ENCODE measurements at places on chromosomes 4 and X. TPM values are rescaled to one million over a fixed set of nuclear protein-coding genes. Genes with fewer than 3 reads are reported as not detected.

The SSX4 gene
- not detected for total RNA-seq

The STS gene
- total RNA-seq: 1.2 TPM

The PCDH10 gene
- not detected for total RNA-seq

The GSTCD gene
- total RNA-seq: 20.9 TPM

The ADH1B gene
- not detected for total RNA-seq

The FAM241A gene
- total RNA-seq: 7.1 TPM

The MAGEH1 gene
- 17.3 TPM for total RNA-seq

The SOWAHD gene
- 0.21 TPM for total RNA-seq

The PORCN gene
- total RNA-seq: 13.6 TPM

The CENPI gene
- 11.4 TPM for total RNA-seq

The SPANXB1 gene
- not detected for total RNA-seq

The SLC7A11 gene
- total RNA-seq: 2.7 TPM

GRCh38 chr4:129369361-129370010, 273.5 kb downstream of the C4orf33 start:
- no peak overlapping the region for H3K4me3 ChIP-seq
- H3K27me3 ChIP-seq: peaks cover 5% of the 10 kb centered on the region
- H3K27ac ChIP-seq: no peak overlapping the region
- H3K4me1 ChIP-seq: no peaks in the 10 kb centered on the region
- no peaks in the 10 kb centered on the region for H3K36me3 ChIP-seq
- no peak for DNase-seq

DNA sequence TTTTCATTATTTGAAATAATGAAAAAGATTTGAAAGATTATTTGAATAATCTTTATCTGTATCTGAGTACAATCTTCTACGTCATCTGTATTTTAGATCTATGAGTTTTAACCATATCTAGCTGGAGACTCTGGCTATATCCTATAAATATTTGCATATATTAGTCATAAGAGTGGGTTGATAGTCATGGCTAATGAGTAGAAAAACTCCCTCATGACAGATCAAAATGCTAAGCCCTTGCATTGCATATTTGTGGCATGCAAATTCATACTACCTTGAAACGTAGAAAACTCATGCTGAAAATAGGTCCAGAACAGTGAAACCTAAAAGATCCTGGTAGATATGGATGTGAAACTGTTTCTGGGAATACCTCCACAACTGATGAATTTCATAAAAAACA, 291.3 kb downstream of the GALNTL6 start:
- no peak overlapping the region for H3K27ac ChIP-seq
- H3K4me3 ChIP-seq: no peak overlapping the region
- DNase-seq: no peak
- no peaks in the 10 kb centered on the region for H3K4me1 ChIP-seq

GRCh38 chr4:33386764-33387163, 2666.6 kb downstream of the PCDH7 start:
- H3K27me3 ChIP-seq: no peaks in the 10 kb centered on the region
- DNase-seq: no peak
- H3K27ac ChIP-seq: no peak overlapping the region
- H3K4me1 ChIP-seq: no peaks in the 10 kb centered on the region
- no peaks in the 10 kb centered on the region for H3K36me3 ChIP-seq
- no peak overlapping the region for H3K4me3 ChIP-seq

DNA sequence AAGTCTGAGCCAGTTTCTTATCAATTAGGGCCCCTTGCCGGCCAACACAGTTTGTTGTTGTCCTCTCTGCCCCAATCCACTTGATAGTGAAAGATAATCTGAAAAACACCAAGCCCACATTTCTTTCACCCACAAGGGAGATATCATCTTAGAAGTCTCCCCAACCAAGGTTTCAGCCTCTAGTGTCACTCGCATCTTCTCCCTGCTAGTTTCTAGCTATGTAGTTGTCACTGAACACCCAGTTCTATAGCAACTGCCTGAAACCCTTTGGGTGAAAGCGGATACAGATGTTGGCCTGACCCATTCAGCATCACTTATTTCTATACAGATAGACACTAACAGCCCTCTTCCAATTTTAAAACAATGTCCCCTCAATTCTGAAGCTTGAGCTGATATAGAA, 116.3 kb downstream of the BMP15 start:
- DNase-seq: no peak
- no peak overlapping the region for H3K27ac ChIP-seq
- H3K4me3 ChIP-seq: no peak overlapping the region
- peaks cover 3% of the 10 kb centered on the region for H3K27me3 ChIP-seq

- no peak overlapping the region for H3K27ac ChIP-seq
- H3K4me3 ChIP-seq: peak overlapping the region; percentile 8
- H3K4me1 ChIP-seq: peaks cover 14% of the 10 kb centered on the region
- DNase-seq: no peak
- peaks cover 11% of the 10 kb centered on the region for H3K36me3 ChIP-seq
These were observed 716 bp upstream of the SLC38A5 start for GRCh38 chrX:48470833-48471118.

DNA sequence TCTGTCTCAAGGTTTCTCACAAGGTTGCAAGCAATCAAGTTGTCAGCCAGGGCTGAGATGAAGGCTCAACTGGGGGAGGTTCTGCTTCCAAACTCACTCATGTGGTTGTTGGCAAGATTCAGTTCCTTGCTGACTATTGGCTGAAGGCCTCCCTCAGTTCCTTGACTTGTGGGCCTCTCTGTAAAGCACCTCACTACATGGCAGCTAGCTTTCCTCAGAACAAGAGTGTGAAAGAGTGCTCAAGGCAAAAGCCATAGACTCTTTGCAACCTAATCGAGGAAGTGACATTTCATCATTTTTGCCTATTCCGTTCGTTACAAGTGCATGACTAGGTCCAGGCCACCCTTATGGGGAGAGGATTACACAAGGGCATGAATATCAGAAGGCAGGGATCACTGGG, 52.0 kb downstream of the CXorf58 start:
- H3K4me1 ChIP-seq: peaks cover 8% of the 10 kb centered on the region
- peak overlapping the region; percentile 67 for H3K27ac ChIP-seq
- H3K36me3 ChIP-seq: no peaks in the 10 kb centered on the region
- no peak overlapping the region for H3K4me3 ChIP-seq

DNA sequence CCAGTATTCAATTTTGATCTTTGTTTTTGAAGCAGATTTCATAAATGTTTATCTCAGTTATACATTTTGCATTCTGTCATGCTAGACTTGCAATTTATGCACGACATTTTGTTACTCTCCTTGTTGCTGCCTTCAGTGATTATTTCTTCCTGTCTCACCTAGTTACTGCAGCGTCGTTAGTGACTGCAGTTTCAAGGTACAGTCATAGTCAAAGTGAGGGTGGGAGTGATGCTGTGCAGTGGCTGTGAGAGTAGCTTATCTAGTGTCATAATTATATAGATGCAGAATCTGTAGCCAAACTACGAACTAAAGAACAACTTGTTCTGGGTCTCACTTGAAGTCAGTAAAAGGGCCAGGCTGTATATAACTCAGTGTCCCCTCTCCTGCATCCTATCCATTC, 69.8 kb downstream of the GPR101 start:
- no peak overlapping the region for H3K27ac ChIP-seq
- H3K4me3 ChIP-seq: no peak overlapping the region
- H3K36me3 ChIP-seq: peaks cover 2% of the 10 kb centered on the region
- peaks cover 21% of the 10 kb centered on the region for H3K4me1 ChIP-seq
- no peaks in the 10 kb centered on the region for H3K27me3 ChIP-seq

- peaks cover 56% of the 10 kb centered on the region for H3K27me3 ChIP-seq
- H3K36me3 ChIP-seq: no peaks in the 10 kb centered on the region
- no peak for DNase-seq
These were observed 61.1 kb downstream of the FBXO8 start for GRCh38 chr4:174222266-174222872.

DNA sequence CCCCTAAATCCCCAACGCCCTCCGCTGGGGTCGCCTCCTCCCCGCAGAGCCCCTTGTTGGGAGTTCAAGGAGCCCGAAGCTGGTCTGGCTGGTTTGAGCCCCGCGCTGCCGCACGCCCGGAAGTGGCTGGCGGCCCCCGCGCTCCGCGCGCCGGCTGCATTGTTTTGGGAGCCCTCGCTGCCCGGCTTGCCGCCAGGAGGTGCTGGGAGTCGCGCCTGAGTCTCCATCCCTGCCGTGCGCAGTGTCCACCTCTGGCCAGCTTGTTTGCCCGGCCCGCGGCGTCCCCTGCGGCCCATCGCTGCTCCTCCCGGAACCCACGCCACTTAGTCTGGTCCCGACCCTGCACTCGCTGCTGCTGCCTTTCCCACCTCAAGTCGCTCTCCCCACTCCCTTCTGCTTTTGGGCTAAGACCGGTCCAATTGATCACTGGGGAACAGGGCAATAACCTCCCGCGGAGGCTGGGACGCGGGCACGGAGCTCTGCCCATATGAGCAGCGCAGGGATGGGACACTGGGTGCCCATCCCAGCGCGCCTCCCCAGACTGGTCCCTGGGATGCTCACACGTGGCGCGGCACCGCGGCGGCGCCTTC, 2.2 kb upstream of the SFRP2 start:
- no peaks in the 10 kb centered on the region for H3K36me3 ChIP-seq
- peak overlapping the region; percentile 61 for H3K27ac ChIP-seq
- peaks cover 20% of the 10 kb centered on the region for H3K4me1 ChIP-seq
- DNase-seq: no peak
- peak overlapping the region; percentile 64 for H3K4me3 ChIP-seq
- peaks cover 88% of the 10 kb centered on the region for H3K27me3 ChIP-seq

GRCh38 chr4:10024303-10024702, 3.0 kb upstream of the SLC2A9 start:
- H3K27ac ChIP-seq: no peak overlapping the region
- no peak overlapping the region for H3K4me3 ChIP-seq
- no peak for DNase-seq
- H3K4me1 ChIP-seq: peaks cover 5% of the 10 kb centered on the region
- peaks cover 11% of the 10 kb centered on the region for H3K27me3 ChIP-seq
- H3K36me3 ChIP-seq: no peaks in the 10 kb centered on the region

DNA sequence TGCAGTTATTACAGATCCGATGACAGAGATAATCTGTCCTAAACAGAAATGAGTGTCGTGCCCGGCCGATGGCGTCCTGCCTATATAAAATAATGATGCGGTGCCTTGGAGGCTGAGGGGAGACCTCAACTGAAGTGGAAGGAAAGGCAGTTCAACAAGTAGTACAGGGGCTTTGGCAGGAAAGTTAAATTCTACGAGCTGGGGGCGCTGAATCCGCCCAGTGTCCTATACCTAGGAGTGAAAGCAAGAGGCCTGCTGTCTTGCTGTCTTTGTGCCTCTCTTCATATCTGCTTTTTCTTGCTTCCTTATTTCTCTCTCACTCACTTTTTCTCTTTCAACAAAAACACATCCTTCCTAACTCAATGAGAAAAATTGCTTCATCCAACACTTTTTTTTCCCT, 82.2 kb upstream of the PRPS2 start:
- no peaks in the 10 kb centered on the region for H3K27me3 ChIP-seq
- DNase-seq: no peak
- no peak overlapping the region for H3K27ac ChIP-seq
- H3K36me3 ChIP-seq: no peaks in the 10 kb centered on the region

- H3K4me1 ChIP-seq: peaks cover 4% of the 10 kb centered on the region
- DNase-seq: no peak
- H3K27me3 ChIP-seq: peaks cover 18% of the 10 kb centered on the region
- H3K36me3 ChIP-seq: no peaks in the 10 kb centered on the region
- H3K27ac ChIP-seq: peak within 1 kb of the TSS; percentile 29
- H3K4me3 ChIP-seq: peak within 1 kb of the TSS; percentile 73
These were observed at the start of gene SMIM10L2A for GRCh38 chrX:135421932-135422809. Gene SMIM10L2A (plus strand): TSS chrX:135421944. CDS start chrX:135422132, 188 bp downstream.

DNA sequence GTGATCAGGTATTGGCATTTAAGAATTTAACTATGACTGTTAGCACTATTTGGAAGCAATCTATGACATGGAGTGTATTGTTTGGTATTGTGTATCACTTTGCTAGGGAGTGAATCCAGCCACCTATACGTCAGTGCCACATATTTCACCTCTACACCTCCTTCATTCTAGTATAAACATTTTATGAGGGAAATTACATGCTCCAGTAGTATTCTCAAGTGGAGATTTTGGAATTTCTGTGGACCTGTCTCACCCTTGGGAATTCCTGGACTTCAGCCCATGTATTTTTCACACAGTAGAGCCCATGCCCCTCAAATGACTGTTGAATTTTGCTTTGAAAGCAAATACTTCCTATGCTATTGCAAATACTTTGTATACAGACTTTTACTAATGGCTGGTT, 11.3 kb downstream of the BST1 start:
- no peak overlapping the region for H3K27ac ChIP-seq
- no peak overlapping the region for H3K4me3 ChIP-seq
- H3K36me3 ChIP-seq: no peaks in the 10 kb centered on the region
- H3K4me1 ChIP-seq: no peaks in the 10 kb centered on the region

DNA sequence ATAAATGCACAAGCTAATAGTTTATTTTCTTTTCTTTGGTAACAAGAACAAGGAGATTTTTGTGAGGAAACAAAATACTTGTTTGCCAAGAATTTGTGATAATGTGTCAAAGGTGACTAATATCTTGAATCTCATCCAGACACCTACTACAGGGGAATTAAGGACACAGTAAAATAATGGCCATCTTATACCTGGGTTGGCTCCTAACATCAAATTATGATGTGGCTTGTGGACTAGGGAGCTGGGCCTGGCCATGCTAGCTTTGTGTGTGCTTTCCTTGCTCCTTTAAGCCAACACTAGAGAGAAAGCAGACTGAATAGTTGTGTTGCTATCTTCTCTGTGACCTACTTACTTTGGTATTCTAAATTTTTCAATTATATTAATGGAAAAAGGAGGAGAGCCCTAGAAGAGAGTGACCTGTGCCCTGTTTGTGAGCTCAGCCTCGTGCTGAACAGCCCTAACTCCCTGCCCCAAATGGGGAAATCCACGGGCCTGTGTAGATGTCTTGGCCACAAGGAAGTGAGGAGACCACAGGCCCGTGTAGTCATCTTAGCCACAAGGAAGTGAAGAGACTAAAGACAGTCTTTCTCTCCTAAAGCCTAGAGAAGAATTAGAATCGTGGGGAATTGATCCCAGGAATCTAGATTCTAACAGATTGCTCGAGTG, 23.3 kb downstream of the ARHGAP24 start:
- H3K27me3 ChIP-seq: no peaks in the 10 kb centered on the region
- H3K36me3 ChIP-seq: no peaks in the 10 kb centered on the region
- no peaks in the 10 kb centered on the region for H3K4me1 ChIP-seq
- H3K4me3 ChIP-seq: no peak overlapping the region

GRCh38 chr4:46392421-46392820, 2.5 kb upstream of the GABRA2 start:
- peaks cover 28% of the 10 kb centered on the region for H3K27me3 ChIP-seq
- no peak overlapping the region for H3K4me3 ChIP-seq
- DNase-seq: no peak
- no peaks in the 10 kb centered on the region for H3K36me3 ChIP-seq

DNA sequence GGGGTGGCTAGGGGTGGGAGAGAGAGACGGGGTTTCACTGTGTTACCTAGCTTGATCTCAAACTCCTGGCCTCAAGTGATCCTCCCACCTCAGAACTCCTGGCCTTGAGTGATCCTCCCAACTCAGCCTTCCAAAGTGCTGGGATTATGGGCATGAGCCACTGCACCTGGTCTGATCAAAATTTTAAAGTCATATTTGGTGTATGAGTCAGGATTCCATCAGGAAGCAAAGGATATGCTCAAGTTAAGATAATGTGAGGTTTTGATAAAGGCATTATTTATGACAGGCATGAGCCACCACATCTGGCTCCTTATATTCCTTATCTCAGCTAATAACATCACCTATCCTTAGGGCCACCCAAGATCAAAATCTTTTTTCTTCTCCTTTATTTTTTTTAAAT, 182.0 kb downstream of the SLC4A4 start:
- no peak overlapping the region for H3K4me3 ChIP-seq
- H3K27ac ChIP-seq: no peak overlapping the region
- no peak for DNase-seq
- no peaks in the 10 kb centered on the region for H3K27me3 ChIP-seq

- no peak for DNase-seq
- H3K4me1 ChIP-seq: peaks cover 50% of the 10 kb centered on the region
- H3K27me3 ChIP-seq: no peaks in the 10 kb centered on the region
- peaks cover 34% of the 10 kb centered on the region for H3K36me3 ChIP-seq
These were observed 12.9 kb downstream of the TMEM131L start for GRCh38 chr4:153479101-153479500.
